Ovary (tissue), 10 donors: ENCODE measurements at places on chromosomes 7 and 10.

DNA sequence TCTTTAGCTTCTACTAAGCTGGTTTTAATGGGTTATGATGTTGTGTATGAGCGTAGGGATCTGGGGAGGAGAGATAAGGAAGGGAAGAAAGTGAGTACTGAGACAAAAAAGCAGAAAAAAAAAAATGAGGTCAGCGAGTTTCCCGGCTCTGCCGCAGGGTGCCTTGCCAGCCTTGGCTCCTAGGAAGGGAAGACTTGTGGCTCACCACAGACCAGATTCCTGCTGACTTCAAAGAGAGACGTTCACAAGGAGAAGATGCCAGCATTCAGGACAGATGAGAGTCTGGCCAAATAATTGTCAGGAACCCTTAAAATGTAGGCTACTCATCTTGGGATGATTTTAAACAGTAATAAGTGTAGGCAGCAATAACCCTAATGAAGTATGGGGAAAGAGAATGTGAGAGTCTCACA lies 11.4 kb upstream of the FAS start:
- H3K36me3 ChIP-seq = no peaks in the 10 kb centered on the region
- H3K27ac ChIP-seq = peak overlapping the region; percentile 71
- no peak overlapping the region for H3K4me3 ChIP-seq

DNA sequence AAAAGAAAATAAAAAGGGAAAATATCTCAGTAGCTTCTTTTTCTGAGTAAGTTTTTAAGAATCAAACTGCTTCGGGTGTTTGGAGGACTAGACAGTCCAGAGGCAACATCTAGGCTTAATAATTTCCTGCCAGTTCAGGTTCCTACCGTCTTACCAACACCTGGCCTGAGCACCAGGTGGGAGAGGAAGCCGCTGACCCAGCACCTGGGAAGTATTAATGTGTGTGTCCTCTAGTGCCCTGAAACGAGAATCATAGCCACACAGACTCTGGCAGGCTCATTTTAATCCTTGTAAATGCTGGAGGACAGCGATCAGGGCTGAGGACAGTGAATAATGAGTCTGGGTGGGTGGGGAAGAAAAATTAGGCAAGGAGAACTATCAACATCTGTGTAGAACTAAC lies 137.4 kb downstream of the ZNF438 start:
- no peaks in the 10 kb centered on the region for H3K36me3 ChIP-seq
- H3K27me3 ChIP-seq = no peaks in the 10 kb centered on the region
- no peak overlapping the region for H3K4me3 ChIP-seq
- H3K27ac ChIP-seq = no peak overlapping the region
- no peak for DNase-seq

DNA sequence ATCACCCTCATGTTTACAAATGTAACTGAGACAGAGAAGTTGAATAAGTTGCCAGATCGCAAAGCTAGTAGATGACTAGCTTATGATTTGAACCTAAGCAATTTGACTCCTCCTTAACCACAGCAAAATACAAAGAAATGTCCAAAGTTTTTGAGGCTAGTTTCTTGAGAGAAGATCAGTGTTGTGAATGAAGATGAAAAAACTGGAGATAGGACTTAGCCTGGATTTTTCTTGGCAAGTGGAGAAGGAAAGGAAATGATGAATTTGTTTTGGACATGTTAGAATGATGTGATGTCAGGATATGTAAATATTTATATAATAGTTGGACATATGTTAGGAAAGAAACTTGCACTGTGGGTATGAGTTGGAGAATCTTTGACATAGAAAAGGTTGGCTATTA lies 149.8 kb downstream of the LSMEM1 start:
- no peak overlapping the region for H3K27ac ChIP-seq
- no peaks in the 10 kb centered on the region for H3K4me1 ChIP-seq
- DNase-seq = no peak
- no peaks in the 10 kb centered on the region for H3K27me3 ChIP-seq

DNA sequence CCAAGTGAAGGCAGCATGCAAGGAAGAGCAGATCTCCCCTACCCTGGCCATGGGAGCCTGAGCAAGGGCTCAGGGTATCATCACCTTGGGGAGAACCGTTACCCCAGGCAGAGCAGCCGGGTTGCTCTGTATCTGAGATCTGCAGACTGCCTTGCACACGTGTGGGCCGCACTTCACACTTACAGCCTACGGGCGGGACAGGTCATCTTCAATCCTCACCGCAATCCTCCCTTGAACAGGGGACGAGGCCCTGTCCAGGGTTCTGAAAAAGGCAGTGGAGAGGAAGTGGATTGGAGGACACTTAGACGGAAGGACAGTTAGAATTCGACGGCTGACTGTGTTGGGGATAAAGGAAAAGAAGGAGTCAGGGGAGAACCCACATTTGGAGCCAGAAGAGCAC lies 51.4 kb downstream of the NPS start:
- no peaks in the 10 kb centered on the region for H3K27me3 ChIP-seq
- no peak overlapping the region for H3K4me3 ChIP-seq
- DNase-seq = no peak
- H3K27ac ChIP-seq = no peak overlapping the region
- H3K36me3 ChIP-seq = no peaks in the 10 kb centered on the region

DNA sequence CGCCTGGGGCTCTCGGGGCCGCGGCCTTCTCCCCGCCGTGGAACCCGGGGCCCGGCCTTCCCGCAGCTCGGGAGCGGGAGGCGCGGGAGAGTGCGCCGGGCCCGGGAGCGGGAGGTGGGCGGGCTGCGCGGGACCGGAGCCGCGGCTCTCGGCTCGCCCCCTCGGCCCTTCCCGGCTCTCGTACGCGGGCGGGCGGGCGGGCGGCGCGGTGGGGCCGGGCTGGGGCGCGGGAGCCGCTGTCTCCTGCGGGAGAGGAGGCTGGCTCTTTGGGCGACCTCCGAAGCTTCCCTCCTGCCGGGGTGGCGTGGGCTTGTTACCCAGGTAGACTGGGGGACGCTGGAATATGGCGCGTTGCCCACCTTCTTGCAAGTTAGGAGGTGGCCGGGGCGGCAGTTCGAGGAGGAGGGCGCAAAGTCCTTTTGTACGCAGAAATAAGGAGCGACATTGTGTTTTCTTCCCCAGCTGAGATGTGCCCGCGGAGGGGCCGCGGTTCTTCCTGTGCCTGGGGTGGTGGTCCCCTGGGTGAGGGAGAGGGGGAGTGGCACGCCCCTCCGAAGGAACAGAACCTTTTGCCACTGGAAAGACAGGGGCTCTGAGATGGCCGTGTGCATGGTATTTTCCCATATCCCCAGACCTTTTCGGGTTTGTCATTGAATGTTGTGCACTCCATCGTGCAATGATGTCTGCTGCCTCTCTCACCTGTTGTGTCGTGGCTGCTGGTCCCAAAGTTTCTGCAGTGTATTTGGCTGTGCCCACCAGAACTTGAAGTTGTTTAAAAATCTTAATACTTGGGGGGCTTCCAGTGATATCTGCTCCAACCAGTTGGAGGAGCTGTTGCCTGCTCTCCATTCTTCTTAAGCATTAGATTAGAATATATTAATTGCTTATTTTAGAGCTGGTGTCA lies 844 bp downstream of the NRF1 start:
- DNase-seq = peak; percentile 78
- H3K4me3 ChIP-seq = peak overlapping the region; percentile 88
- H3K27me3 ChIP-seq = no peaks in the 10 kb centered on the region
- H3K36me3 ChIP-seq = no peaks in the 10 kb centered on the region
- H3K4me1 ChIP-seq = peaks cover 12% of the 10 kb centered on the region

GRCh38 chr7:17247357-17247756 lies 51.1 kb upstream of the AHR start:
- no peaks in the 10 kb centered on the region for H3K4me1 ChIP-seq
- no peak overlapping the region for H3K27ac ChIP-seq
- DNase-seq = no peak
- no peak overlapping the region for H3K4me3 ChIP-seq
